ENCODE measurements at places on chromosomes 7 and 10.

- no peak for DNase-seq
Observed at GRCh38 chr10:87538092-87539015, 33.7 kb downstream of the MINPP1 start.

GRCh38 chr10:128907155-128907941 lies 559.7 kb upstream of the MGMT start:
- DNase-seq, result no peak

GRCh38 chr7:158809596-158809995 lies 19.7 kb downstream of the ESYT2 start:
- DNase-seq, result no peak

GRCh38 chr10:96044736-96045135 lies 1.4 kb downstream of the CCNJ start:
- DNase-seq, result peak; percentile 32

DNA sequence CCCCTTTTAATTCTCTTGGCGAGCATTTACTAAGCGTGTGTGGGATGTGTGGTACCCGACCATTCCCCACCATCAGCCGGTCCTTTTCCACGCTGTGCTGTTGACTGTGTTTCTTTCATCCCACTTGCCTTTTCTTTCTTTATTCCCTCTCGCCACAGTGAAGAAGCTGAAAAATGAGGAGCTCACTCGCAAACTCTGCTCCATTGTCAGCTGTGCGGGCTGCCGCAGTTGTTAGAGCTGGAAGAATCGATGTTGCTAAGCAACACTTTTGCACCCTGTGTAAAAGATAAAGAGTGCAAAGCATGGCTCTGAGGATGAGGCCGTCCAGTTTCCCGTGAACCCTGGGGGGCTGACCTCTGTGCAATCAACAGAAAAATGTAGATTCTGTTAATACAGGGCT lies 203.1 kb upstream of the NEBL start:
- no peak for DNase-seq

DNA sequence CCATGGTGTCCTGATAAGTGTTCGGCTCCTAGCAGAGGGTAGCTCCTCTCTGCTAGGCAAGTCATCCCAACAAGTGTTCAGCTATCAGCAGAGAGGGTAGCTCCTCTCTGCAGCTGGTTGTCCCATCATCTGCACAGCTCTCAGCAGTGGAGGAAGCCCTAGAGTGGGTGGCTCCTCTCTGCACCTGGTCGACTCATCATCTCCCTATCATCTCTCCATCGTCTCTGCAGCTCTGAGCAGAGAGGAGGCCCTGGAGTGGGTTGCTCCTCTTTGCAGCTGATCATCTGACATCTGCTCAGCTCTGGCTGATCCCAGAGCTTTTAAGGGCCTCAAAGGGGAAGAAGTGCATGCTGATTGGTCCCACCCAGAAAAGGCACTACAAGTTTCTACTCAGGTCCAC lies 199.9 kb upstream of the KMT2E start:
- no peak for DNase-seq

DNA sequence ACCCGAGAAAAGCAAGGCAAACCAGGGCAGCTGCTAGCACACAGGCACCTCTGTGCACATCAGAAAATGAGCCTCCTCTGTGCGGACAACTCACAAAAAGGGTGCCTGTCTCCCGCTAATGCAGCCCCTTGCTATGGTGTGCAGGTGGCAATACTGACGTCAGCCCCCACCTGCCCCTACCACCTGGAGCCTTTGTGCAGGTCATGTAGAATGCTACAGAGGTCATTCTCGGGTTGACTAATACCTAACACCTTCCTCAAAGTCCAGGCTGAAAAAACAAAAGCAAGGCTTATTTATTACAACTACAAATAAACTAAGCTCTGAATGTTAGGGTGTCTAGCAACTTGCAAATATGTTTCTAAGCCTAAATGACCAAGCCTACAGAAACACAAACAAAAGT lies 13.9 kb downstream of the PIP4K2A start:
- no peak for DNase-seq

GRCh38 chr7:148230296-148230695 lies 360.3 kb upstream of the C7orf33 start:
- DNase-seq, result no peak

DNA sequence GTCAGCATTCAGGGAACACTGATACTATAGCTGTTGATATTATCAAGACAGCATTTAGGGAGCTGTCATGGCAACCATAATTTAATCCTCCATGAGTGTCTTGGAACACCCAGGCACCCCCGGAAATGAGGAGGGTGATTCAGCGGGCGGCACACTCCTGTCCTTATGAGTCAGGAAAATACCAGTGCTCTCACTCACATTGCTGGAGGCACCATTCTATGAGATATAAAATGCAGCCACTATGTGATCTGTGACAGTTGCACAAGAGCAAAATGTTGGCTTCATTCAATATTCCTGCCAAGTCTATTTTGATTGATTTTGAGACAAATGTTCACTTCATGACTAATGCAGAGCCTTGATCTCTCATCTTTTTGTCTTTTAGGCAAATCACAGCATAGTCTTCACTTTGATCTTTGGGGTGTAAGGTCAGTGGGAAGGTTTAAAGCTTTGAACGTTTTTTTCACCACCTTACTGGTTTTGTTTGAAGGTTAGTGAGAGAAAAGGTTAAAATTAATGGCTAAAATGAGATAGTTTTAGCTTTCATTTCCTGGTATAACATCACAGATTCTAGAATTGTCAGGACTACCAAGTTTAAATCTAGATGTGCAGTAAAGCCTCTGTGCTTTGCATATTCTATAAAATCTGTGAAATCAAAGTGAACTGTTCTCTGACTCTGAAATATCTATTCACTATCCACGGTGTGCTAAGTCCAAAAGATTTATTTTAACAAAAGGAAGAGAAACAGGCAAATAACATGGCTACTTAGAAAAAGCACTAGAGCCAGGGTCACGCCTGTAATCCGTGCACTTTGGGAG lies 12.4 kb upstream of the ARHGAP12 start:
- DNase-seq, result peak; percentile 82

GRCh38 chr10:35827783-35828182 lies 185.7 kb upstream of the FZD8 start:
- DNase-seq, result no peak

GRCh38 chr7:141974831-141975230 lies 1.3 kb upstream of the TAS2R38 start:
- peak; percentile 3 for DNase-seq

DNA sequence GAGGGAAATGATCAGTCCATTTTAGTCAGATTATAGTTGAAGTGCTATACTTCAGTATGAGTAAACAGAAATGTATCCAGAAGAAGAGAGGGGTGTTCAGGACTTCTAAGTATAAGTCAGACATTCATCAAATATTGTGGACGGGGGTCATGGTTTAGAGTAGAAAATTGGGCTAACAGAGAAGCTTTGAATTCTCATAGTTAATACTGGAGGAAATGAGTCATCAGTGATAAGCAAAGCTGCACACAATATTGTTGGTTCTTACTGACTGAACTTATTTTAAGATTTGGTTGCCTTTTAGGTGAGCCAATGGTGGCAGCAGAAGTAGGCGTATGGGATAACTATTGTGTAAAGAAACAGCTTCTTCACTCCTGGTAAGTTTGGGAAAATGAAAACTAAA lies 1.7 kb upstream of the SUMF2 start:
- no peak for DNase-seq

GRCh38 chr10:613271-614138 lies 76.0 kb downstream of the DIP2C start:
- no peak for DNase-seq

DNA sequence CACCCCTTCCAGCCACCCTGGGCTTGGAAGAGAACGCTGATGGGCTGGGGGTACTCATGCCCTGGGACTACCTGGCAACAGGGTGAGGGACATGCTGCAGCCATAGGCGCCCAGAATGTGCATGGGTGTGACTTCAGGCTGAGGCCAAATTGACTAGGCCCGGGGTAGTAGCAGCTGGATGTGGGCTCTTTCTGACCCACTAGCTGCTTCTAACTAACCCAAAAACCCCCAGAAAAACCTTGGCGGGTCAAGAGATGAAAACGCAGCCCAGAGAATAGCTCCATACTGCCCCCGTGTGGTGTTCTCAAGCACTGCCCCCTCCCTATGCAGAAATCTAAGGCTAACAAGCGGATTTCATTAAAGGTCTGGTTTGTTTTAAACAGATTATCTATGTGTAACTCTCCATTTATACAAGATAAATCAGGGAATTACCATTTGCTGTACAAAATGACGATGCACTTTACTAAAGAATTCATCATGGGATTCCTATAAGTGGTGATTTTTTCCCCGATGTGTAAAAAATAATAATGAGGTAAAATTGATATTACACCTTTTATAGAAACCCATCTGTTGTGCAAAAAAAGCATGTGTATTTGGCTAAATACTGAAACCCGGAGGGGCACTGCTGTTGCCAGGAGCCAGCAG lies 4.2 kb downstream of the SMARCD3 start:
- DNase-seq, result no peak

GRCh38 chr10:110505130-110505770 lies 7.5 kb downstream of the DUSP5 start:
- no peak for DNase-seq

- no peak for DNase-seq
Observed at GRCh38 chr10:51876503-51876902, 177.1 kb upstream of the CSTF2T start.

GRCh38 chr10:89134963-89135362 lies 72.2 kb downstream of the CH25H start:
- no peak for DNase-seq

DNA sequence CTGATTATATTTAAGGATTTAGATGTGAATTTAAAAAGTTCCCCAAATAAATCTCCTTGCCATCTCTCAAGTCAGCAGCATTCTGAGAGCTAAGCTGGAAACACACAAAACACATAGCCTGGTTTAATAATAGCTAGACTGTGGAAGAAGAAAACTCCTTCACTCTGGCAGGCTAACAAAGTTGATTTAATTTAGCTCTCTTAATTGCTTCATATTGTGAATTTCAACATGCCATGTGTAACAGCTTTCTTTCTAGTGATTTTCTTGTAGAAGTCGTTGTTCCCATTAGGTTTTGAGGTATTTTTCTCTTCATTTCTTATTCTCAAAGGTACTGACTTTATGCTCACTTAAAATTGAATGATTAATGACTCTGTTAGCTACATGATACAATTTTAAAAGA lies 216.8 kb upstream of the AKR1E2 start:
- DNase-seq, result no peak

GRCh38 chr10:35182631-35183510 lies 56.2 kb downstream of the CREM start:
- DNase-seq, result no peak

GRCh38 chr10:21813946-21814345 lies 189.6 kb downstream of the DNAJC1 start:
- no peak for DNase-seq

GRCh38 chr7:42770114-42770513 lies 141.8 kb downstream of the C7orf25 start:
- DNase-seq, result peak; percentile 50

- DNase-seq, result no peak
Observed at GRCh38 chr7:37674531-37674930, 9.0 kb upstream of the GPR141 start.

DNA sequence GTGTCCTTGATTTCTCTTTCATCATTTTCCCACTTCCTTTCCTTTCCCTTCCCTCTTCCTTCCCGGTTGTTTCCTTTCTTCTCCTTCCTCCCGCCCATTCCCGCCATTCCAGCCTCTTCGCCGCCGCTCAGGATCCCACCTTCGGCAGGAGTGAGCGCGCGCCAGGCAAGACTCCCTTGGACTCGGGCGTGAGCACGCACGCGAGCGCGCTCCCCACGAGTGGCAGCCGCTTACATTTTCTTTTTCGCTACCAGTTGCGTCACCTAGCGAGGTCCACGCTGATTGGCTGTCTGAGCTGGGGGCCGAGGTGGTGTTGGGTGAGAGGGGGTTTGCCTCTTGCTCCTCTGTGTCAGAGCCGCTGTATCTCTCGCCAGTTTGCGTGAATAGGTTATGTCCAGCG lies 11.8 kb downstream of the ZAN start:
- no peak for DNase-seq

DNA sequence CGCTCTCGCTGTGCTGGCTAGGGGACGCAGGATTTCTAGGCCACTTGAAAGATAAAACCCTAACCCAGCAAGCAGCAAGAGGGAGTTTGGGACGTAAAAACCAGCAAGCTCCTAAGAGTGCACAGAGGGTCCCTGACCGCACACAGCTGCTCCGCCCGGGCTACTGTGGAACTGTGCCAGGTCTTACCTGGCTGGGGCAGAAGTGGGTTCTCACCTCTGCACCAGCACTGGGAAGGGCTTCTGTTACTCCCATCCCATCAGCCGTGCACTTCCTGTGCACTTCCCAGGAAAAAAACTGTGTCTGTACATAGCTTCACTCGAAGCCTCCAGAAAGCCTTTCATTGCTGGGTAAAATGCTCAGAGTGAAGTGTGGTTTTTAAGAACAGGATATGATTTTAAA lies 45.9 kb upstream of the PTF1A start:
- no peak for DNase-seq

All from HS-5 (cell line).